ENCODE measurements at places on chromosomes 1 and 21. TPM values are rescaled to one million over a fixed set of nuclear protein-coding genes. Genes with fewer than 3 reads are reported as not detected.

Gene COL8A2
- 4.5 TPM for total RNA-seq

- DNase-seq: no peak
Observed at GRCh38 chr1:29033829-29034466, 89.8 kb downstream of the TMEM200B start.

GRCh38 chr1:101311146-101311920, 74.5 kb downstream of the S1PR1 start:
- DNase-seq: no peak

DNA sequence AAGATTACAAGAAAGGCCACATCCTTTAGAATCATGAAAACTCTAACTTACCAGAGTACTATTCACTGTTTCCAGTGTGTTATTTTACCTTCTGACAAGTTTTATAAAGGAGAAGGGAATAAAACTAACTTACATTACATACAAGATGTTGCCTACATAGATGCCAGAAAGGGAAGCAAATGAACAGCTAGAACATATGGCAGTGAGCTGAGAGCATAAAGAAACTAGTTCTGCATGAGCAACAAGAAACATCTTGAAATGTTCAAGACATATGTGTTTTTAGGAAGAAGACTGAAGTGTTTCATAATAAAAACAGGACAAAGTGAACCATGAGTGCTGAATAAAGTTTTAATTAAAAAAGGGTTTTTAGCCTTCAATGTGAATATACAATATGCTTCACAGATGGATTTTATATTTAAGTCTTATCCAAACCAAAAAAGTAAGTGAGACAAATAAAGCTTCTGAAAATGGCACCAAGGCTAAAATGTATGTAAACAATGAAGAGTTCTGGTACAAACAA, 39.4 kb downstream of the SLC5A9 start:
- no peak for DNase-seq

Gene KISS1
- not detected for total RNA-seq

Gene SPRR1A
- not detected for total RNA-seq

DNA sequence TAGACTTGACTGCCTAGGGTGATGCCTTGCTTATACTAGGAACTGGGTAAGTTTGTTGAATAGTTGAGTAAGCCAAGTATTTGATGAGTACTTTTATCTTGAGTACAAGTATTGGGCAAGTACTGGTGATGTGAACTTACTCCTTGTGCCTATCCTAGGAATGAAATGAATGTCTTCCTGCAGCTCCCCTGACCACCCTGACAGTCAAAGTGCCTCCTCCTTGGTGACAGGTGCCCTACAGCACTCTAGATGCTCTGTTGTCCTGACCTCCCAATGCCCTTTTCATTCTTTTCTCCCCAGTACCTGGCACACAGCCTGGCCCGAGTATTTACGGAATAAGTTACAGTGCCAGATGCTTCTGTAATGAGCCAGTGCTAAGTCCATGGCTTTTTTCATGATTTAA, 25.5 kb downstream of the PCSK9 start:
- DNase-seq: no peak

Gene ELF3
- not detected for total RNA-seq

DNA sequence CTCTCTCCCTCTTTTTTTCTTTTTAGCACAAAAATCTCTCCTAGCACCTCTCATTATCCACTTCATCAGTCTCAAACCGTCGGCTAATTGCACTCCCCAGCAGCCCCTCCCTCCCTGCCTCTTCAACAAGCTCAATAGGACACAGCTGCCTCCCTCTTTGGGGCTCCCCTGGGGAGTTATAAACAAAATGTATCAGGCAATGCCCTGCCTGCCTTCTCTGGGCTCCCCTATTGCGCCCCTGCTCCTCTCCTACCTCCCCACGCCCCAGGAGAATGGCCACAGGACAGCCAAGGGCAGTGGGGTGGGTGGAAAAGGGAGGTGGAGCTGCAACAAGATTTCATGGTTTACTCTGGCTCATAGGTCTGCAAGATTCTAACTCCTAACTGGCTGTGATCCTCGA, 147.1 kb upstream of the GRIK3 start:
- no peak for DNase-seq

DNA sequence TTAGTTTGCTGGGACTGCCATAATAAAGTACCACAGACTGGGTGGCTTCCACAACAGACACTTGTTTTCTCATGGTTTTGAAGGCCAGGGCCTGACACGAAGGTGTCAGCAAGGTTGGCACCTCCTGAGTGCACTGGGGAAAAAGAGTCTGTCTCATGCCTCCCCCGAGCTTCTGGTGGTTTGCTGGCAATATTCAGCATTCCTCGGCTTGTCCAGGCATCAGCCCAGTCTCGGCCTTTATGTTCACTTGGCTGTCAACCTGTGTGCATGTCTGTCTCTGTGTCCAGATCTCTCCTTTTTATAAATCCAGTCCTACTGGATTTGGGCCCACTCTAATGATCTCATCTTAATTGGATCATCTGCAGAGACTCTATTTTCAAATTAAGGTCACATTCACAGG, 72.6 kb downstream of the DOP1B start:
- DNase-seq: no peak

DNA sequence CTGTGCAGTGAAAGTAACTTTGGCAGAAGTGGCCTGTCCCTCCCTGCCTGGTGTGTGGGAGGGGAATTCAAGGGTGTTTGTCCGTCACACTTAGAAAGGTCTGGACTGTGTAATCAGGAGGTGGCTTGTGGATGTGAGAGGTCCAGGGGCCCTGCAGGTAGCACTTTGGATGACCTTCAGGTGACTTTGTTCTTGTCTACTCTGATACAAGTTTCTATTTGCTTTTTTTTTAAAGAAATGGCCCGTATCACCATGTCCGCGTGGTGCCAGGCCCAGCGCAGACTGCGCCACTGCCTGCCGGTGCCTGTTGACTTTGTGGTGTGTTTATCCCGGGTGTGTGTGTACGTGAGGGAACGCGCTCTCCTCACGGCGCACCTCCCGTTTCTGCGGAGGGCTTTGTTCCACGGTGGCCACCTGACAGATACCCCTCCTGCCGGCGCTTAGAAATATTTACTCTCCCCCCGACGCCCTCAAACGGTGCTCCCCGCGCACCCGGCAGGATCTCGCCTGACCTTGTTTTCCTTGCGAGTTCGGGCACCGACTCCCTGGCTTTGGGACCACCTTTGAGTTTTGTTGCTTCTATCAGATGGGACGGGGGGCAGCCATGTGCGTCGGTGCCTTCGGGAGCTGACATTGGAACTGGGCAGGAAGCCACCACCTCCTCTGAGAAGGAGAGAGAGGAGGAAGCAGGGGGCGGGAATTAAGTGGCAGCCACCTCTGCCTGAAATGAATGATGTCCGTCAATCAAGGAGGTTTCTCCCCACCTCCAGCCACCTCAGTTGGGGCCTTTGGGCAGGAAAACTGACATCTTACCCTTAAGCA, 119.4 kb downstream of the PRDM16 start:
- no peak for DNase-seq

DNA sequence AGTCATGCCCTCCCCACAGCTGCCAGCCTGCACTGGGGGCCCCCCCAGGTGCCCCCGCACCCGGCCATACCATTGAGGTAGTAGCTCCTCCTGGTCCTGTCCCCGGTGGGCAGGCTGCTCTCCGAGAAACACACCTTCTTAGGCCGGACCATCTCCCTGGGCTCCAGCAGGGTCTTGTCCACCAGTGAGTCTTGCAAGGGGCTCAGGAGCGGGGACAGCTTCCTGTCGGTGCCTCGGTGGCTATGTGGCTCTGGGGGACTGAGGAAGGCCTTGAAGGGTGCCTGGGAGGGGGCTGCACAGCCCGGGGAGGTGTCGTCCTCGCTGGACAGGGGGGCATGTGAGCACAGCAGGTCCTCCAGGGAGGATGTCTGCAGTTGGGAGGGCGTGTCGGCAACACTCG, 12.9 kb upstream of the FTCD start:
- peak; percentile 11 for DNase-seq

- DNase-seq: no peak
Observed at GRCh38 chr1:43348343-43348808, 10.4 kb upstream of the CDC20 start.

DNA sequence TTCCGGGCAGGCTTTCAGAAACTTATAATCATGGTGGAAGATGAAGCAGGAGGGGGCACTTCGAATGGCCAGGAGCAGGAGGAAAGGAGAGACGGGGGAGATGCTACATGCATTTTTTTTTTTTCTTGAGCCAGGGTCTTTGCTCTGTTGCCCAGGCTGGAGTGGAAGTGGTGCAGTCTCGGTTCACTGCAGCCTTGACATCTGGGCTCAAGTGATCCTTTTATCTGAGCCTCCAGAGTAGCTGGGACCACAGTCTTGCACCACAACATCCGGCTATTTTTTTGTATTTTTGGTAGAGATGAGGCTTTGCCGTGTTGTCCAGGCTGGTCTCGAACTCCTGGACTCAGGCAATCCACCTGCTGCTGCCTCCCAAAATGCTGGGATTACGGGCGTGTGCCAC, 61.6 kb downstream of the SELENOF start:
- DNase-seq: no peak

Gene CD46
- 85.4 TPM for total RNA-seq

DNA sequence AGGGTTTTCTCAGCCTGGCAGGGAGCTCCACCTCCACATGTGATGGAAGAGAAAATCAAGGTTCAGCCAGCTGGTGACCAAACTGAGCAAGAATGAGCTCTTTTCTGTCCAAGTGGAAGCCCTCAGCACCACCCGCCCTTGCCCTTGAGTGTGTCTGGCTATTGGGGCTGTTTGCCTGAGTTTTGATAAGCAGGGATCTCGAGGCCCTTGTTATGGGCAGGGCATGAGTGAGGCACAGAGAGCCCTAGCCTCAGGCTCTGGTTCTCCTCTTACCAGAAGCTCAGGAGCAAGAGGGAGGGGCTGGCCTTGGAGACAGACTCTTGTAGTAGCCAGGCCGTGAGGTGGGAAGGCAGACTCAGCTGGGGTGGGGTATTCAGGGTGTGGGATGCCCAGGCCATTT, 37.5 kb upstream of the ARF1 start:
- DNase-seq: no peak

GRCh38 chr1:15720861-15721260, 15.2 kb upstream of the SLC25A34 start:
- no peak for DNase-seq

GRCh38 chr1:150210091-150210490, 25.8 kb downstream of the ANP32E start:
- DNase-seq: no peak

- no peak for DNase-seq
Observed at GRCh38 chr1:97630281-97630680, 290.6 kb downstream of the DPYD start.

Gene RNU1-4
- not detected for total RNA-seq

Gene TNFRSF14
- total RNA-seq: 9.2 TPM

GRCh38 chr1:231750818-231751362, 124.3 kb downstream of the DISC1 start:
- no peak for DNase-seq

DNA sequence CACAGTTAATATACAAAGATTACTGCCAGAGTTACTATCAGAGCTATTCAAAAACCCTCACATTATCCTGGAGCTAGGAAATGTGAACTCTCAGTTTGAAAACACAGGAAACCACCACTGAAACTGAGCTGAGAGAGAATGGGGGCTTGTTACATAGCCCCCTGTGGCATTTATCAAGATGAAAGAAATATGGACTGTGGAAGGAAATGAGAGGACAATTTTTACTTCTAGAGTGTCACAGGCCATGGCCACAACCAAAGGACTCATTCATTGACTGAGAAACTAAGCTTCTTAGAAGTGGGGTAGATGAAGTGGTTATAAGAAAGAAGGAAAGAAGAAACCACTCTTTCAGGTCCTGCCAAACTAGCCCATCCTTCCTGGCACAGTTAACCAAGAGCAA, 25.3 kb downstream of the DSTYK start:
- DNase-seq: no peak

DNA sequence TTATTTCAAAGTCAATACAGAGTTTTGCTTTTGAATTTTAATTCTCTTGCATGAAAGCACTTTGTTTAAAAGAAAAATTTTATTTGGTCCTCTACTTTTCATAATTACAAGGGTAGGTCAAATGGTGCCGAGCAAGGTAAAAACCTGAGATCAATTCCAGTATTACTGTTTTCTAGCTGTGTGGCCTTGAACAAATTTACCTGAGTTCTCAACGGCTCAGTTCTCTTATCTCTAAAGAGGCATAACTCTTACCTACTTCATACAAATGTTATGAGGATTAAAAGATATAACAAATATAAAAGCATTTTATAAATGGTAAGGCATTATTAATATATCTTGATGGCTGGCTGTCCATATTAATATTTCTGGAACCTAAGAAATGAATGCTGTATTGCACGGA, 42.5 kb downstream of the USP24 start:
- DNase-seq: no peak

GRCh38 chr21:25518491-25518911, 88.8 kb downstream of the MRPL39 start:
- no peak for DNase-seq

DNA sequence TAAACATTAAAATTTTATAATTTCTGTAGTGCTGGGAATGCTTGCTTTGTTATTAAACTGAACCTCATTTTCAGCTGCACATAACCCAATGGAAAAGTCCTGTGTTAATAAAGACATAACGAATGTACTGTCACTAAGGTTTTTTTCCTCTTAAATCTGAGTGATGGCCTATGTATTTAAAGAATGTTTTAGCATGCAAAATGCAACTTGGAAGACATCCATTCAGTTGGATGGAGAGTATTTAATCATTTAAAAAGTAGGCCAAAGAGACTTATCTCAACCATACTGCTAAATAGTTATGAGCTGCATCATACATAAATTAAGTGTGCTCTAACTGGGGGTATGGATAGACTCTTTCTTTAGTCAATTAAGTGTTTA, 48.5 kb downstream of the RWDD3 start:
- DNase-seq: no peak

GRCh38 chr1:145912128-145912641, 2.3 kb upstream of the ITGA10 start:
- DNase-seq: no peak

Gene MIB2
- total RNA-seq: 42.4 TPM

DNA sequence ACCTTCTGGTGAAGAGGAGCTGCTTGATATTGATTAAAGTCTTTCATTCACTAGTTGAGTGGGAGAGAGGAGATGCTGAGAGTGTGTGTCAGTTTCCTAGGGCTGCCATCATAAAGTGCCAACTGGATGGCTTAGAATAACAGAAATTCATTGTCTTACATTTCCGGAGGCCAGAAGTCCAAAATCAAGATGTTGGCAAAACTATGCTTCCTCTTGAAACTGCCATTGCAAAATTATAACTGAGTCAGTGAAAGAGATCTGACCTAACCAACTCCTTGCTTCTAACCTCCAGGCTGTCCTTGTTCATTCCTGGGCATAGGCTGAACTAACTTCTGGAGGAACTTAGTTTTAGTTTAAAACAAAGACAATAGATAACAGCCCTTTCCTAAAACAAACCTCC, 47.1 kb downstream of the PTGS2 start:
- no peak for DNase-seq

DNA sequence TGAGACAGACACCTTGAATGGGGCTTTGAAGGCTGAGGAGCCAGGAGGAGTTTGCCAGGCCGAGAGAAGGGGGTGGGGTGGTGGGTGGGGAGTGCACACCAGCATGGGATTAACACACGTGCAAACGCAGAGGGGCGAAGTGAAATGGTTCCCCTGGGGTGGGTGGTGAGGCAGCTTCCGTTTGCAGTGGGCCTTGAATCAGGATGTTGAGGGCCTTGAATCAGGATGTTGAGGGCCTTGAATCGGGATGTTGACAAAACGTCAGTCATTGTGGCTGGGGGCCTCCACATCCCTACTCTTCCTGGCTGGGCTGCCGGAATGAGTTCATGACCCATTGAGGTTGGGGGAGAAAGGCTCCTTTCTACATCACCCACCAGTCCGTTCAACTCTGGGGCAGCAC, 16.6 kb downstream of the LDLRAP1 start:
- no peak for DNase-seq

- no peak for DNase-seq
Observed at GRCh38 chr21:23534850-23535249, 2072.4 kb downstream of the MRPL39 start.

- no peak for DNase-seq
Observed at GRCh38 chr1:178684111-178684510, 40.9 kb upstream of the RALGPS2 start.

Gene HTR6
- total RNA-seq: not detected

Gene SAMD13
- total RNA-seq: 1.1 TPM
